ENCODE measurements at places on chromosomes 2 and 18.

- DNase-seq = no peak
Measured at GRCh38 chr2:40096360-40096759, 317.3 kb upstream of the THUMPD2 start.

GRCh38 chr2:111669928-111670695 lies 213.9 kb downstream of the ANAPC1 start:
- no peak for DNase-seq

DNA sequence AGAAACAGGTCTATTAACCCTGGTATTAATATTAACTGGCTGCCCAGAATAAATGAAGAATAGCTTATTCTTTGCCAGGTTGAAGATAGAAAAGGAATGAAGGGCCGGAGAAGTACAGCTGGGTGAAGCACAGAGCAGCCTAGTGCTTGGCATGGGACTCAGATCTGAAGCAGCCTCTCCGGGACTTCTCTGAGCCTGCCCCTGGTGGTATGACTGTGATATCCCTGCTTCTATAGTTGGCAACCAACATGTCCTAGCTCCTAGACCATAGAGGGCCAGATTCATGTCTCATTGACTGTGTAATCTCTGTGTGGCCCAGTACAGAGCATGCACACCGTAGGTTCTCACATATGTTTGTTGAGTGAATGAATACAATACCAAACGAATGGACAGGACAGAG lies 107.8 kb downstream of the MSH2 start:
- DNase-seq = no peak

GRCh38 chr18:51128533-51128932 lies 68.9 kb downstream of the MEX3C start:
- DNase-seq = no peak

- no peak for DNase-seq
Measured at GRCh38 chr2:172252154-172252553, 149.5 kb upstream of the DLX2 start.

- no peak for DNase-seq
Measured at GRCh38 chr2:45928946-45929345, 277.5 kb downstream of the PRKCE start.

- DNase-seq = no peak
Measured at GRCh38 chr2:82234283-82234874, 1929.8 kb upstream of the LRRTM1 start.

- no peak for DNase-seq
Measured at GRCh38 chr2:59885541-59885940, 667.9 kb downstream of the BCL11A start.

- no peak for DNase-seq
Measured at GRCh38 chr2:136006658-136007057, 21.2 kb upstream of the DARS1 start.

GRCh38 chr2:222827417-222827816 lies 33.4 kb upstream of the ACSL3 start:
- no peak for DNase-seq

GRCh38 chr2:20150110-20150706 lies 74.7 kb downstream of the SDC1 start:
- no peak for DNase-seq

GRCh38 chr2:65654496-65654895 lies 222.1 kb upstream of the SPRED2 start:
- no peak for DNase-seq

DNA sequence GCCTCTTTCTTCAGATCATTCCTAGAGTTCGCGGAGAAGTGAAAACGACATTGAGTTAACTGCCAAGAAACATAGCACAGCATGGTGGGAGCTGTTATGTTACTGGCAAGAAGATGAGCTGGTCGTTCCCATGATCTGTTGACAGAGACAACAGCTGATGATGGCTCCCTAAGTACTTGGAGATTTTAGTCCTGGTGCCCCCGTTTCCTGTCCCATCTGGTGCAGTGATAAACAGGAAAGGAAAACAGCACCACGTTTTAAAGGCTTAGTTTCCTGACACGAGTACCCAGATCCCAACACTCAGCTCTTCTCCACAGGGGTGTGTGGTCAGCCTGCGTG lies 56.4 kb upstream of the KCNG2 start:
- no peak for DNase-seq

GRCh38 chr2:25305775-25306174 lies 36.0 kb downstream of the DNMT3A start:
- DNase-seq = peak; percentile 83

DNA sequence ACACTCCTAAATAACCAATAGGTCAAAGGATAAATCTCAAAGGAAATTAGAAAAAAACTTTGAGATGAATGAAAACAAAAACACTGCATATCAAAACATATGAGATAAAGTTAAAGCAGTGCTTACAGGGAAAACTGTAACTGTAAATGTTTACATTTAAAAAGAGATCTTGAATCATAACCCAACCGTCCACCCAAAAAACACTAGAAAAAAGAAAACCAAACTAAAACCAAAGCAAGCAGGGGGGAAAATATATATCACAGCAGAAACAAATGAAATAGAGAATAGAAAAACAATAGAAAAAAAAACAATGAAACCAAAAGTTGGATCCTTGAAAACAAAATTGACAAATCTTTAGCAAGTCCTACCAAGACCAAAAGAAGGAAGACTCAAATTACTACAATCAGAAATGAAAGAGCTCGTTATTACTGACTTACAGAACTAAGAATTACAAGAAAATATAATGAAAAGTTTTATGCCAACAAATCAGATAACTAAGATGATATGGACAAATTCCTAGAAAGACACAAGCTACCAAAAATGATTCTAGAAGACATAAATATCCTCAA lies 65.6 kb downstream of the TLK1 start:
- DNase-seq = no peak

GRCh38 chr2:5412001-5412400 lies 280.2 kb upstream of the SOX11 start:
- DNase-seq = no peak

GRCh38 chr2:146642066-146642465 lies 1202.8 kb upstream of the ACVR2A start:
- no peak for DNase-seq

- DNase-seq = no peak
Measured at GRCh38 chr2:66186537-66186936, 248.4 kb upstream of the MEIS1 start.

- peak; percentile 46 for DNase-seq
Measured at GRCh38 chr2:120594856-120595685, 140.6 kb upstream of the GLI2 start.

DNA sequence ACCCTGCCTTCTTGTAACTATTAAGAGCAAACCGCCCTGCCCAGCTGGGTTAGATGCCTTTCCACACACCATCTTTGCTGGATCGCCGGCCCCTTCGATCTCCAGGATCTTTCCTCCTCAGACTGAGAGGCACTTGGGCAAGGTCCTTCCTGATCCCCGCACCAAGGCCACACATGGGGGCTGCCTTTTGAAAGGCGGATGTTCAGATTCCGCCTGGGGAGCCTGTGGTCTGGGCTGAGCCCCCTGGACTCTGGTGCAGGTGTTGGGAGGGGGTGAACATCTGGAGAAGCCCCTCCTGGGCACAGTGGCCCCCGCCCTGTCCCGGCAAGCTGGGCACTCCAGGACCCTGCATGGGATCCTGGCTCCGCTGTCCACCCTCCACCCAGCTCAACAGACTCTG lies 135.4 kb upstream of the HDAC4 start:
- no peak for DNase-seq

GRCh38 chr2:162518894-162519293 lies 175.0 kb downstream of the GCA start:
- no peak for DNase-seq

DNA sequence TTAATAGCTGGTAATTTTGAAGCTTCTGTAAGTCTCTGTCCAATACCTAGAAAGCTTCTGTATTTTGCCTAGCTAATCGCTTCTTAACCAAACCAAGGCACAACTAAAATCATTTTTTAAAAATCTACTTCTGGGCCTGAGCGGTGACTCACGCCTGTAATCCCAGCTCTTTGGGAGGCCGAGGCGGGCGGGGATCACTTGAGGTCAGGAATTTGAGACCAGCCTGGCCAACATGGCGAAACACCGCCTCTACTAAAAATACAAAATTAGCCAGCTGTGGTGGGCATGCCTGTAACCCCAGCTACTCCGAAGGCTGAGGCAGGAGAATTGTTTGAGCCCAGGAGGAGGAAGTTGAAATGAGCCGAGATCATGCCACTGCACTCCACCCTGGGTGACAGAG lies 148.6 kb upstream of the FIGN start:
- DNase-seq = no peak

GRCh38 chr2:217095511-217096205 lies 235.8 kb upstream of the TNP1 start:
- DNase-seq = no peak

GRCh38 chr2:23606968-23607367 lies 222.0 kb downstream of the KLHL29 start:
- no peak for DNase-seq

DNA sequence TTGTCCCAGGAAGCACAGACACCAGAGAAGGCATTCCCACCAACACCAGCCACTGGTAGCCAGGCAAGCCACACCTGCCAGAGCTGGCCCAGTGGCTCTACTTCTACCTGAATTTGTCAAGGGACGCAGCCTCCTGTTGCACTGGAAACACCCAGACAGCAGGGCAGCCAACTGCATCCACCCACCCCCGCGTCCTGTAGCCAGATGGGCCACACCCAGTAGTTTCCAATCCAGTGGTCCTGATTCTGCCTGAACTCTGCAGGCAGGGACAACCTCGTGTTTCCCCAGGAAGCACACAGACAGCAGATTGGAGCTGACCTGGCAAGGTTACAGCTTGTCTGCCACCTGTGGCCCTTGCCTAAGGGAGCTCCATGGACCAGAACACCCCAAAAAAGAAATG lies 18.2 kb downstream of the PFN4 start:
- DNase-seq = no peak
